ENCODE measurements at places on chromosomes 2 and 18.

GRCh38 chr2:224271617-224272236 is 130.2 kb downstream of the FAM124B start:
- DNase-seq, result no peak

- no peak for DNase-seq
Measured at GRCh38 chr18:76480913-76481312, 14.1 kb downstream of the ZNF516 start.

DNA sequence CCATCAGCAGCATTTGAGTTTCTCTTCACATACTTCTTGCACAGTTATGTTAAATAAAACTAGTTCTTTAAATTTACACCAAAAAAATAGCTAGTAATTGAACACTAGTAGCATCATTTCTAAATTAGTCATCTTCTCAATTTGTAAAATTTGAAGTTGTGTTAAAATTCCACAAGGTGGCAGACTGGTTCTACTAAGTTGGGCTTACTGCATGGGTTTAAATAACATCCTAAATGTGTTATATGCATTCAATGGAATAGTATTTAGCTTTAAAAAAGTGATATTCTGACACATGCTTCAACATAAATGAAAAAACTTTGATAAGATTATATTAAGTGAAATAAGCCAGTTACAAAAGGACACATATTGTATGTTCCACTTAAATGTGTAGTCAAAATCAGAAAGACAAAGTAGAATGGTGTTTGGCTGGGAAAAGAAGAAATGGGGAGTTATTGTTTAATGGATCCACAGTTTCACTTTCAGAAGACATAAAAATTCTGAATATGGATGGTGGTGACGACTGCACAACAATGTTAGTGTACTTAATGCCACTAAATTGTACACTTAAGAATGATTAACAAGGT is 28.7 kb upstream of the RPRD1A start:
- DNase-seq, result peak; percentile 26

DNA sequence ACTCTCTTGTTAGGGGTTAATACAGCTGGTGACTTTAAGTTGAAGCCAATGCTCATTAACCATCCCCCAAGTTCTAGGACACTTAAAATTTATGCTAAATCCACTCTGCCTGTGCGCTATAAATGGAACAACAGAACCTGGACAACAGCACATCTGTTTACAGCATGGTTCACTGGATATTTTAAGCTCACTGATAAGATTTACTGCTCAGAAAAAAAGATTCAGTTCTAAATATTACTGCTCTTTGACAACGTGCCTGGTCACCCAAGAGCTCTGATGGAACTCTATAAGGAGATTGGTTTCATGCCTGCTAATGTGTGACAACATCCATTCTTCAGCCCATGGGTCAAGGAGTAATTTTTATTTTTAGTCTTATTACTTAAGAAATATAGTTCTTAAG is 27.5 kb downstream of the RNF103 start:
- no peak for DNase-seq

GRCh38 chr2:134457765-134458472 is 204.0 kb downstream of the MGAT5 start:
- no peak for DNase-seq

DNA sequence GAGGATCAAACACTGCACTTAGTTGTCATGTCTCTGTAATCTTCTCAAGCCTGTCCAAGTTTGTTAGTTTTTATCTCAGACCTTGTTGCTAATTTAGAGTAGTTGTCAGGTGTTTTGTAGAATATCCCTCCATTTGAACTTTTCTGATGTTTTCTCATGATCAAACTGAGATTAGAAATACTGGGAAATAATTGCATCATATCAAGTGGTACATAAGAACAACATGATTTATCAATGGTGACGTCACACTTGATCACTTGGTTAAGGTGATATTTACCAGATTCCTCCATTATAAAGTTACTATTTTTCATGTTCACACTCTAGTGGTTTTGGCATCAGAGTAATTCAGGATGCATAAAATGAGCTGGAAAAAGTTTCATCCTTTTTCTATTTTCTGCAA is 1182.4 kb upstream of the ZEB2 start:
- DNase-seq, result no peak

- DNase-seq, result no peak
Measured at GRCh38 chr2:19790291-19790690, 111.5 kb downstream of the TTC32 start.

- DNase-seq, result no peak
Measured at GRCh38 chr2:24616616-24617015, 125.6 kb downstream of the NCOA1 start.

DNA sequence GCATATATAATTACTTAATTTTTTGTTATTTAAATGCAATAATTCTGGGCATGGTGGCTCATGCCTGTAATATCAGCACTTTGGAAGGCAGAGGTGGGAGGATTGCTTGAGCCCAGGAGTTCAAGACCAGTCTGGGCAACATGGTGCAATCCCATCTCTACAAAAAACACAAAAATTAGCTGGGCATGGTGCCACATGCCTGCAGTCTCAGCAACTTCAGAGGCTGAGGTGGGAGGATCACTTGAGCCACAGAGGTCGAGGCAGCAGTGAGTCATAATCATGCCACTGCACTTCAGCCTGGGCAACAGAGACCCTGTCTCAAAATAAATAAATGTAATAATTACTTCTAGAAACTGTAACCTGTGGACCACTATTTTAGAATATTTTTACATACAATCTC is 21.5 kb upstream of the TMEM87B start:
- no peak for DNase-seq

DNA sequence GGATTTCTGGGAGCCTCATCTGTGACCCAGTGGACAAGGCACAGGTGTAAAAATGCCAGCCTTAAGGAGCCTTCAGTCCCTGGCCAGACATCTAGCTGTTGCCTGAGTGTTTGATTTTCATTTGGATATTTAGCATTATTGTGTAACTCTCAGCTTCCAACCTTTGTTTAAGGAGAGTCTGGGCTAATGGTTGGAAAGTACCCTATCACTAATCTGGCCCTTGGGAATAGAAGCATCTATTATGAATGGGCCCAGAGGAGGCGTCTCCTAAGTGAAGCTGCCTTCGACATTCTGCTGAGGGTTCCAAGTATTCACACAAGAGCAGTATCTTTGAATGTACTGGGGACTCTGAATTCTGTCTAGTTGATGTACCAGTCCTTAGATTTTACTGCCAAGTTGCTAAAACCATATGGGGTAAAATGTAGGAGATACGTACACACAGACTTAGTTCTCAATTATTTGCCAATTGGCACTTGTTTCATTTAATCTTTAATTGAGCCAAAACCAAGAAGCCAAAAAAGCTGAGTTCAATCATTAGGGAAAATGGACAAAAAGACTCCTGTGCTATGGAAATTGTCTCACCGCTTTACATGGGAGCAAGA is 7.2 kb upstream of the ANKRD29 start:
- DNase-seq, result no peak

- no peak for DNase-seq
Measured at GRCh38 chr18:36415625-36416024, 118.1 kb downstream of the FHOD3 start.

- DNase-seq, result no peak
Measured at GRCh38 chr2:105396254-105397024, 2.4 kb downstream of the FHL2 start.

GRCh38 chr2:189379731-189380261 is 61.5 kb upstream of the WDR75 start:
- DNase-seq, result no peak

DNA sequence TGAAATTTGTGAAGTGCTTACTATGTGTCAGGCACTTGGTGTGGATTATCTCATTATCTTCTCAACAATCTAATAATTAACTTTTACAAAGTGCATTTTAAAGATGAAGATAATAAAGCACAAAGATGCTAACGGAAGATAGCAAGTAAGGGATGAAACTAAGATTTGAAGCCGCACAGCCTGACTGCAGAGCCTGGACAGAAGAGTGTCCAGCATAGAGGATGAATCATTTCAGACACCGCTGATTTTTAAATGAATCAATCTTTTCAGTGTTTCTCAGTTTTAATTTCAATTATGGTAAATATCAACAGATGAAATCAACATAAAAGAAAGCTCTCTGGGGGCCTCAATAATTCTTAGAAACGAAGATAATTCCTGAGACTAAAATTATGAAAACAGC is 24.5 kb upstream of the STAM2 start:
- no peak for DNase-seq

- DNase-seq, result no peak
Measured at GRCh38 chr18:21593540-21594257, 6.8 kb downstream of the ESCO1 start.

- DNase-seq, result no peak
Measured at GRCh38 chr2:12155303-12156051, 409.0 kb downstream of the LPIN1 start.

DNA sequence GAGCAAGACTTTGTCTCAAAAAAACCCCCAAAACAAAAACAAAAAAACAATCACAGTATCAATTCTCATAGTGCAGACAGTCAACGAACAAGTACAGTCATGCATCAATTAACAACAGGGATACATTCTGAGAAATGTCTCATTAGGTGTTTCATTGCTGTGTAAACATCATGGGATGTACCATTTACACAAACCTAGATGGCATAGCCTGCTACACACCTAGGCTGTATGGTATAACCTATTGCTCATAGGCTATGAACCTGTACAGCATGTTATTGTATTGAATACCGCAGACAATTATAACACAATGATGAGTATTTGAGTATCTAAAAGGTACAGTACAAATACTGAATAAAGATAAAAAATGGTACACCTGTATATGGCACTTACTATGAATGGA is 67.8 kb upstream of the LMAN1 start:
- no peak for DNase-seq
